Fibroblast of skin of scalp (primary cell): ENCODE measurements at places on chromosomes 13 and 19.
A peak's percentile ranks its signal among the peaks of the same experiment; 100 is the strongest.

DNA sequence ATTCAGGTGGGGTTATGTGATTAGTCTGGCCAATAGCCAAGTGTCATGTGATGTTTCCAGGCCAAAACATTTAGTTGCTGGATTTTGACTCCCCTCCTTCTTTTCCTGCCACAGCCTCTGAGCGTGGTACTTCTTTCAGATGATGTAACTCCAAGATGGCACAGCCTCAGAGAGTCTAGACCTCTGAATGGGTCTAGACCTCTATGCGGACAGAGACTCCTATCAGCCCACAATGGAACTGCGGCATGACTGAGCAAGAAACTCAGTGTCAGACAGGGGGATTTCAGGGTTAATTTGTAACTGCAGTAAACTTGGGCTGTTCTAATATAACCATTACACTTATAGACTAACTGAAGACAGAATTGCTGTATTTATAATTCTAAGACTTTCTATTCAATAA is 42.6 kb upstream of the ZDHHC20 start:
- DNase-seq, result no peak

GRCh38 chr19:46250076-46250735 is 20.7 kb downstream of the IGFL1 start:
- no peak for DNase-seq

DNA sequence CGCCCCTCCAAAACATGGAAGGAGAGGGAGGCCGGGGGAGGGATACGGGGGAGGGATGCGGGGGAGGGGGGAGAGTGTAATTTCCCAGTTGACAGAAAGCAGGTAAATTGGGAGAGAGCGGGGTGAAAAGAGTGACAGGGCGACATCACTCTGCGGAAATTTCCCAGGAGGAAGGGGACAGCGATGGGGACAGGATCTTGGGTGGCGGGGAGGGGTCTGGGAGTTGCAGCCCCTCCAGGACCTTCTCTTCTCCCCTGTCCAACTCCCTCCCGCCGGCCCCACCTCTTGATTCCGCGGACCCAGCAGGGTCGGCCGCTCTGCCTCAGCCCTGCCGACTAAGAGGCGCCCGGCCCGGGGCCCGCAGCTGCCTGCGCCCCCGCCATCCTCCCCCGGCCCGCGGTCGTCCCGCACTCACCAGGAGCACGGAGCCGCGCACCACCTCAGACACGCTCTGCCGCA is 108.0 kb upstream of the DOCK9 start:
- no peak for DNase-seq

- DNase-seq, result peak; percentile 13
These were observed 6.8 kb downstream of the ZNF526 start for GRCh38 chr19:42226886-42227285.

DNA sequence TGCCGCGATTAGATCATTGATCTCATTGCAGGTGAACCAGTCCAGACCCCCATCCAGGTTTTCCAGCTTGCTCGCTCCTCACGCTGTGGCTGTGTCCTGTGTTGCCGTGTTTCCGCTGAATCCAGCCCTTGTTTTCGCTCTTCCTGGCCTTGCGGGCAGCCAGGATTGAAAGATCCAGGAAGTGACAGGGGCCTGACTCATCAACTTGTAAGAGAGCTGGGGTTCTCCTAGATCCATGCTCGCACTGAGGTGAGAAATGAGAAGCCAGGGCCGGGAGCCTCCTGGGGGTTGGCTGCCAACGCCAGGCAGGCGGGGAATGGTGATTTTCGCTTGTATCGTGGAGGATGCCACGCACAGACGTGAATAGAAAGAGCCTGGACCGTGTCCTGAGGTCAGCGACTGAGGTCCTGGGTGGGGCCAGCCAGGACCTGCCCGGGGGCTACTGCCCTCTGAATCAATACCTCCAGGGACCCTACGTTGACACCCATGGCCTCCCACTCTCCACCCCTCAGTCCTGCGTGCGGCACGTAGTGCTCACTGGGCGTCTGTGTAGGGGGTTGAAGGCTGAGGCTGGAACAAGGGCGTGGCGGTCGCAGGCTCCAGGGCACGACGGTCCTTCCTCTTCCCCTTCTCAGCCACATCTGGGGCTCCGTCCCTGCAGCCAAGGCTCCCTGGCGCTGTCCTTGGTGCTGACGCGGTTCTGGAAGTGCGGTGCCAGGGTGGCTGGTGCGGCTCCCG is 7.3 kb upstream of the PTPRH start:
- peak; percentile 99 for DNase-seq

GRCh38 chr13:52852444-52852843 is 4.0 kb upstream of the PCDH8 start:
- DNase-seq, result no peak

- DNase-seq, result no peak
These were observed 5.1 kb downstream of the WIZ start for GRCh38 chr19:15444505-15445226.

DNA sequence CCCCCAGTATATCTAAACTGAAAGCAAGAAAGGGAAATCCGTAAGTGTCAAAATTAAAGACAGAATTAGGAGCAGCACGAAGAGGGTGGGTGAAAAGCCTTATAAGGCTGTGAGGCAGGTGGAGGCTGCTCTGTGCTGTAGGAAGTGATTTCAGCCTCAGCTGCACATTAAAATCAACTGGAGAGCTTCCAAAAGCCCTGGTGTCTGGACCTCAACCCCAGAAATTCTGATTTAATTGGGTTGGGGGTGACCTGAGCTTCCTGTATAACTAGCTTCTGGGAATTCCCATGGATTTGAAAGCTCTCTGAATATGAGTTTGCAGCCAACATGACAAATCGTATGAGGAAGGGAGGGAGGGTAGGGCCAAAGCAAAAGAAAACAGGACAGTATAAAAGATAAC is 242.4 kb upstream of the TMTC4 start:
- DNase-seq, result no peak

DNA sequence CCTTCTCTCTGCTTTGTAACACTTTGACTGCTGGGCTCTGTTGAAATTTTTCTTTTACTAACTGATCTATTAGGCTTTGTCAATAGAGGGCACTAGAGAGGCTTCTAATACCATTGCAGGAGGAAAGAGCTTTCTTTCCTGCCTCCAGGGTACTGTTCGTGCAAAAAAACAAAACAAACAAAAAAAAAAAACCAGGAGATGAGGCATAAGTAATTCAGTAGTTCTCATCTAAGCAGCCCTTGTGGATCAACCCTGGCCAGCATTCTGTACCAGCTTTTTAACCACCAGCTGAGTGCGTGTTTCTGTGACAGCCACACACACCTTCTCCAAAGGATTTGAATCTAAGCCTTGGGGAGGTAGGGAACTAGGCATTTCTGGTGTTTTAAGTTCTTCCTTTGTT is 1707.6 kb upstream of the SLC10A2 start:
- DNase-seq, result peak; percentile 72

DNA sequence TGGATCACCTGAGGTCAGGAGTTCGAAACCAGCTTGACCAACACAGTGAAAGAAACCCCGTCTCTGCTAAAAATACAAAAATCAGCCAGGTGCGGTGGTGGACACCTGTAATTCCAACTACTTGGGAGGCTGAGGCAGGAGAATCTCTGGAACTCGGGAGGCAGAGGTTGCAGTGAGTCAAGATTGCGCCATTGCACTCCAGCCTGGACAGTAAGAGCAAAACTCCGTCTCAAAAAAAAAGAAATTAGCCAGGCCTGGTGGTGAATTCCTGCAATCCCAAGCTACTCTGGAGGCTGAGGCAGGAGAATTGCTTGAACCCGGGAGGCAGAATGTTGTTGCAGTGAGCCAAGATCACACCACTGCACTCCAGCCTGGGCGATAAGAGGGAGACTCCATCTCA is 12.2 kb upstream of the FBXW9 start:
- no peak for DNase-seq

DNA sequence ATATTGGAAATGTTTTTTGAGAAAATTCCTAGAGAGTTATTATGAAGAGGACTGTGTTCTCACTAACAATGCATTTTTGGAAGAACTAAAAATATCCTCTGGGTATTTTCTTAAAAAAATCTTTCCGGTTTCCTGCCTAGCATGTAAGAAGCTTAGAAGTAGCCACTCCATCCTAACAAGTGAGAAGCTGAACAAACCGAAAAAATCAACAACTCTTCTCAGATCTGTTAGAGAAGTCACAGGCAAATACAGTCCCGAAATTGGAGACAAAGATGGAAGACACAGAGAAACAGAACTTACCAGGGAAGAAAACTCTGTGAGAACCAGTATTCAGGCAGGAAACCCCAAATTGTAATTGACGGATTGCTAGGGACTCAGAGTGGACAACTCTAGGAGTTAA is 173.0 kb downstream of the KLF12 start:
- no peak for DNase-seq

- peak; percentile 72 for DNase-seq
These were observed 72.9 kb downstream of the SPATA13 start for GRCh38 chr13:24233351-24233901.

- no peak for DNase-seq
These were observed 5.9 kb upstream of the DIRAS1 start for GRCh38 chr19:2726904-2727639.

DNA sequence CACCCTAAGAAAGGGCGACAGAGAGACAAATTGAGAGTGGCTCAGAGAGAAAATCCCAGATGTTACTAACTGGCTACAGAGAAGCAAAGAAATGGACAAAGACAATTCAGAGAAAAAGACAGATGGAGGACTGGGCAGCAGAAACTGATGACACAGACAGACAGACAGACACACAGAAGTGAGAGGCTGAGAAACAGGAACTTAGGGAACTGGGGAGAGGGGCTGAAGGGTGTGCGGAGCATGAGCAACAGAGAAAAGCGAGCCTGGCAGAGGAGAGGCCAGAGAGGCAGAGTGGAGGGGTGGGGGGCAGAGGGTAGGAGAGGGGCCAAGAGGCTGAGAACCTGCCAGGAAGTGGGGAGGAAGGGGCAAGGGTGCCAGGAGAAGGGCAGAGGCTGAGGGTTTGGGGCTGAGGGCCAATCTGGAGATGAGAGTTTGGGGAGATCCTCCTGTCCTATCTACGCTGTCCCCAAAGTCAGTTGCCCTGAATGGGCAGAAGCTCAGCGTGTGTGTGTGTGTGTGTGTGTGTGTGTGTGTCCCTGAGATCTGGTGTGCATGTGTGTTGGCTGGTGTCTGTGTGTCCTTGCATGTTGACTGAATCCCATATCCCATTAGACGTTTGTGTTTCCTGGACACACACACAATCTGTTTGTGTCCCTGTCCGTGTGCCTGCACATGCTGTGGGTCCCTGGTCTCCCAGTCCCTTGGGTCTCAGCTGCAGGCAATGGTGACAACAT is 5.6 kb upstream of the ERFL start:
- no peak for DNase-seq

DNA sequence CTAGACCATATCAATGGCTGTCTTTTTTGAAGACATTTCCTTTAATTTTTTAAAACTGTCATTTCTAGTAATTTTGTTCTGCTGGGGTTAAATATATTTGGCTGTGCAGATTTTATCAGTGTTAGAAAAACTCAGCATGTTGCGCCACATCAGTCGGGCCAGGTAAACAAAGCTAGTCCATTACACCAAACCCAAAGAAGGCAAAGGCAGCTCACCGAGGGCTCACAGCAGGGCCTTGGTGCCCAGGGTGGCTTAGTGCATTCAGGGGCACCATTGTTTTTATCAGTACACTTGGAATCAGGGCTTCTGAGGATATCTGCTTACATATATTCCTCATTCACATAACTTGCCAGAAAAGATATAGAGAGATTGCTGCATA is 22.2 kb downstream of the SPATA13 start:
- DNase-seq, result no peak

DNA sequence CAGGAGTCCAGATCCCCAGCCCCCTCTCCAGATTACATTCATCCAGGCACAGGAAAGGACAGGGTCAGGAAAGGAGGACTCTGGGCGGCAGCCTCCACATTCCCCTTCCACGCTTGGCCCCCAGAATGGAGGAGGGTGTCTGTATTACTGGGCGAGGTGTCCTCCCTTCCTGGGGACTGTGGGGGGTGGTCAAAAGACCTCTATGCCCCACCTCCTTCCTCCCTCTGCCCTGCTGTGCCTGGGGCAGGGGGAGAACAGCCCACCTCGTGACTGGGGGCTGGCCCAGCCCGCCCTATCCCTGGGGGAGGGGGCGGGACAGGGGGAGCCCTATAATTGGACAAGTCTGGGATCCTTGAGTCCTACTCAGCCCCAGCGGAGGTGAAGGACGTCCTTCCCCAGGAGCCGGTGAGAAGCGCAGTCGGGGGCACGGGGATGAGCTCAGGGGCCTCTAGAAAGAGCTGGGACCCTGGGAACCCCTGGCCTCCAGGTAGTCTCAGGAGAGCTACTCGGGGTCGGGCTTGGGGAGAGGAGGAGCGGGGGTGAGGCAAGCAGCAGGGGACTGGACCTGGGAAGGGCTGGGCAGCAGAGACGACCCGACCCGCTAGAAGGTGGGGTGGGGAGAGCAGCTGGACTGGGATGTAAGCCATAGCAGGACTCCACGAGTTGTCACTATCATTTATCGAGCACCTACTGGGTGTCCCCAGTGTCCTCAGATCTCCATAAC is at the start of gene APOE:
Gene APOE, plus strand, starts transcription at position 360 of the 724 bp plus-strand sequence. CDS start 829 bp downstream, outside the sequence.
- no peak for DNase-seq

DNA sequence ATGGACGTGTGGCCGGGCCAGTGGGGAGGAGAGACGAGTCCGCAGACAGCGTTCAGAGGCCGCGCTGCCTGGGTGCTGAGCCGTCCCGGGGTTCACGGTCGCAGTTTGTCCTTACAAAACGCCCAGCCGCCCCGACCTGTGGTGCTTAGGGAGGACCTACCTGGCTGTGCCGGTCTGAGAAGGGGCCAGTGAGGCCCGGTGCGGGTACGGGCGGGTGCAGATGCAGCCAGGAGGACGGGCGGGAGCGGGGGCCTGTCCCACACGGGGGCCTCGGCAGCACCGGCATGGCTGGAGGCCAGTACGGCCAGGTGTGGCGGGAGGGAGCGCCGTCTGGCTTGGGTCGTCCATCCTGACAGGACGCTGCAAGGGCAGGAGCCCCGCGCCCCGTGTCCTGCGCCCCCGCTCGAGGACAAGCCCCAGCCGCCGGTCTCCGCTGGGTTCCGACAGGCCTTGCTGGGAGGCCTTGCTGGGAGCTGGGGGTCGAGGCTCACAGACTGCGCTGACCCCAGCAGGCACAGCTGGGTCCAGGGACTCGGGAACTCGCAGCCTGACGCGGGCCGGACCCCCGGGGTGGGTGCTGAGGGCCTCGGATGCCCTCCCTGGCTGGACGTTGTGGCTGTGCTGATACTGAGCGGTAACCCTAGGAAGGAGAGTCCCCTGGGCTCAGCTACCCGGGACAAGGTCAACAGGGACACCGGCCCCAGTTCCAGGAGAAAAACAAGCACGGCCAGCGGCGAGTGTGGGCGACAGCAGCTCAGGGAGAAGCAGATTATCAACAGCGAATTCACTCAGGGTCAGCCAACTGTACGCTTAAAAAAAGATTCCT is 5.3 kb upstream of the PROZ start:
- DNase-seq, result no peak

GRCh38 chr13:109840201-109840892 is 54.0 kb upstream of the IRS2 start:
- peak; percentile 86 for DNase-seq
